NCI-H1417 (cell line): ENCODE measurements at places on chromosomes 16 and 17.

DNA sequence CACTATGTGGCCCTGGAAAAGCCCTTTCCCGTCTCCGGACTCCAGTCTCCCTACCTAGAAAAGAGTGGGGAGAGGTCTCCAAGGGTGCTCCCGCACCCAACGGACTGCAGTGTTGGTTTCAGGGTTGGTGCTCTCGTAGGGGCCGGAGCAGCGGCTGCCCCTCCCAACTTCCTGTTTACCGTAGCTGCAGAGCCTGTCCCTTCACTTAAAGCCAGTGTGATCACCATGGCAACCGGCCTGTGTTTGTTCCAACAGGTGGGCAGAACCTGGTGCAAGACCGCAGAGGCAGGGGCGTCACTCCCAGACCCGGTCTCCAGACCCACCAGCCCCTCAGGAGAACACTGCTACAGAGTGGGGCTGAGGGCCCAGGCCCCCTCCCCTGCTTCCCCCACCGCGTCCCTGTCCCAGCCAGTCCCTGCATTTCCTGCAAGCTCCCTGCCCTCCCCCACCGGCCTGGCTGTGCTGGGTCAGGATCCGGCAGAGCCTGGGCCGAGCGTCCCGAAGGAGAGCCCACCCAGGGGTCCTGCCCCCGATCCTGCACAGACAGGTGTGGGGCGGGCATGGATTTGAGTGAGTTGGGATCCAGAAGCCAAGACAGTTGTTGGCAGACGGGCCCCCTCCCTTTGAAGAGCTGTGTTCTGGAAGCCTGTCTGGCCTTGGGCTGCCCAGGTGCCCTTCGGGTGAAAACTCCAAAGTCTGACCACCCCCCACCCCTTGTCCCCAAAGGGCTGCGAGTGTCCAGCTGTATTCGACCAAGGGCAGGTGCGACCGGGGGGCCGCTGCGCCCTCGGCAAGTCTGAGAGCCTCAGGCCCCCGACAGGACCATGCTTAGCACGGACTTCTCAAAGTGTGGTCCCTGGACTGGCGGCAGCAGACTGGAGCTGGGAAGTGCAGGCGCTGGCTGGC lies 1.5 kb upstream of the BAIAP3 start:
- DNase-seq = peak; percentile 91

DNA sequence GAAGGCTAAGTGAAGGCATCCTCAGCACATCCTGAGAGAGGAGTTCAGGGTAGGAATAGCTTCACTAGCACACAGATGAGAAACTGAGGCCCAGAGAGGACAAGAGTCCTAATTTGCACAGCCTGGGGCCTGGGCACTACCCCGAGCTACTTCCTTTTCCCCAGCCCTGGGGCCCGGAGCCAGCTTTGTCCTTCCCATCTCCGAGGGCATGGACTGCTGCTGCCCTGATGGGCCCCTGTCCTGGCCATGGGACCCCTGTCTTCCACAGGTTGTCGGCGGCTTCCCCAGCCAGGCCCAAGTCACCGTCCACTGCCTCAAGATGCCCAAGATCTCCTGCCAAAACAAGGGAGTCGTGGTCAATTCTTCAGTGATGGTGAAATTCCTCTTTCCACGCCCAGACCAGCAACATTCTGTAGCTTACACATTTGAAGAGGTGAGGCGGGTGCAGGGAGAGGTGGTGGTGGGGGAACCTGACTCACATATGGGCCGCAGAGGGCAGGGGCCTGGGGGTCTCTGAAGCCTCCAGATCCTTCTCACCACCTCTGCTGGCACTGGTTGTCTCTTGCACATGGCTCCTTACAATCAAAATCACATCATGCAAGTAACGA lies 11.4 kb upstream of the NLRC5 start:
- no peak for DNase-seq

- no peak for DNase-seq
Measured at GRCh38 chr17:7840441-7840840, 6.4 kb downstream of the KDM6B start.

- no peak for DNase-seq
Measured at GRCh38 chr16:73616770-73617169, 568.8 kb upstream of the ZFHX3 start.

DNA sequence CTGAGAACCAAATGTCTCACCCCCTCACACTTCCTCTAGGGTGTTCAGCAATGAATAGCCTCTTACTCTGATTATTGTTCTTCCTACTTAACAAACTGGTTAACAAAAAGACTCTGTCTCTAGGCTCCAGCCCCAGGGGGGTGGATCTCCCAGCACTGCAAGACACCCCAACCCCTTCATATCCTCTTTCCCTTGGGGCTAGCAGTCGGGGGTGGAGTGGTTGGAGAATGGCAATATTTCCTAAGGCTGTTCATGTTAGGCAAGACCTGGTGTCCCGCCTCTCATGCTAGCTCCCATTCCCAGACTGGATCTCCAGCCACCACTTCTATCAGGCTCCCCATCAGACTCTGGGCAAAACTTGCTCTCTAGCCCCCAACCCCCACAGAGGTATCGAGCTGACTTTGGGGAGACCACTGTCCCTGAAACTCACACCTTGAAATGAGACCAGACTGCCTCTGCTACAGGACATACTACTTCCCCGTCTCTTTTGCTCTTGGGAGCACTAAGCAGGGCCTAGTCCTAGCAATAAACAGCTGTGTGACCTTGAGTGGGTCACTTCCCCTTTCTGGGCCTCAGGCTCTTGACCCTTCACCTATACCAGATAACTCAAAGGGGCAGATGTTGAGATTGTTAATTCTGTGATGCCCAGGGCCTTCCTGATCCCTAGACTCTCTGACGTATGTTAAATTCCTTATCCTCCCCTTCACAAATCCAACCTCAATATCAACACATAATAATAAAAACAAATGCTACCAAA lies 2.4 kb downstream of the SLC25A35 start:
- DNase-seq = no peak

GRCh38 chr16:74778646-74779045 lies 4.0 kb upstream of the FA2H start:
- DNase-seq = peak; percentile 38

- DNase-seq = peak; percentile 92
Measured at GRCh38 chr16:2513405-2514332, at the start of gene ATP6V0C. Gene ATP6V0C (plus strand): TSS chr16:2513952. CDS start chr16:2514104, 152 bp downstream.

DNA sequence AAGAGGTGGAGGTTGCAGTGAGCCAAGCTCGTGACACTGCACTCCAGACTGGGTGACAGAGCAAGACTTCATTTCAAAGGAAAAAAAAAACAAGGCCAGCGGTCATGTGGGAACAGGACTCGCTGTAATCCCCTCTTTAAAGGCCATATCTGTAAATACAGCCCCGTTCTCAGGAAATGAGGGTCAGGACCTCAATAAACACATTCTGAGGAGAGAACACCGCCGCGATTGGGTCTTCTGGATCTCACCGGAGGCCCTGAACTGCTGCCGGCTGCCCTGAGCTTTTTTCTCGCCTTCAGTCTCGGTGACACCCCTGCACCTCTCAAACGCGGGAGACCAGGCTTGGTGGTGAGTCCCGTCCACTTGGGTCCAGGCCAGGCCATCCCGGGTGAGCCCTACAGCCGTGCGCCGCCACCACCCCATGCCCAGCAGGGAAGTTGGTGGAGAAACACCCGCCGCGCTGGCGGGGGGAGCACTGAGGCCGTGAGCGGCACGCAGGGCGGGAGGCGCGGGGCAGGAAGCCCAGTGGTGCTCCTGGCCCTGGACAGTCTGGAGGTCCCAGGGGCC lies 28.4 kb downstream of the SLC25A10 start:
- DNase-seq = no peak

- no peak for DNase-seq
Measured at GRCh38 chr17:45172541-45173286, 11.0 kb downstream of the HEXIM2 start.

GRCh38 chr17:78140169-78141051 lies 5.8 kb upstream of the C17orf99 start:
- DNase-seq = peak; percentile 93

DNA sequence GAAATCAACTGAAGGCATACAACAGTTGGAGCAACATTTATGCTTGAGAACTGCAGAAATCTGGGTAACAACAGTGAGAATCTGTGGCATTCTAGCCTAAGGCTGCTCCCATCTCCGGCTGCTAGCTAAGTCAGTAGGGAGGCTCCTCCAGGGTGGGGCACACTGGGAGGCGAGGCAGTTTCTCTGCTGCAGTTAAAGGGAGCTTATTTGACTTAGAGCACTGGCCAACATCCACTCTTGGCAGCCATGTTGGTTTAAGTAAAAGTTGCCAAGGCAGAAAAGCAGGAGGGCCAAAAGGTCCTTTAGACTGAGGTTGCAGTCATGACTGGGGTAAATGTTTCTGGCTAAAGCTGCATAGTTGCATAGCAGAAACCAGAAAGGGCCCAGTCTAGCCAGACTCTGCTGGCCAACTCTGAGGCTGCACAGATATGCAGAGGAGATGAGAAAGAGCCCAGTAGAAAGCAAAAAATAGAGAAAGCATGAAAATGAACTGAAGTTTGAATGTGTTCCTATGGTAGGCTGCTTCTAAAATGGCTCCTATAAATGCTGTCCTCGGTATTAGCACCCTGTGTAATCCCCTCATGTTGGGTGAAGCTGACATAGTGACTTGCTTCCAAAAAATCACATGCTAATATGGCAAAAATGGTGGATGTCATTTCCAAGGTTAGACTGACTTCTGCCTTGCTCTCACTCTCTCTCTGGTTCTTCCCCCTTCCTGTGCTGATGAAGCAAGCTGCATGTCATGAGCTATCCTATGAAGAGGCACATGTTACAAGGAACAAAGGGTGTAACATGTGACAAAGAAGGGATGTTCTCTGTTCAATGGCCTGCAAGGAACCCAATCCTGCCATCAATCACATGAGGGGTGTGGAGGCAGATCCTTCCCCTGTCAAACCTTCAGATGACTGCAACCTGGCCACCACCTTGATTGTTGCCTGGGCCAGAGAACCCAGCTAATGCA lies 3.7 kb upstream of the C16orf78 start:
- DNase-seq = no peak

DNA sequence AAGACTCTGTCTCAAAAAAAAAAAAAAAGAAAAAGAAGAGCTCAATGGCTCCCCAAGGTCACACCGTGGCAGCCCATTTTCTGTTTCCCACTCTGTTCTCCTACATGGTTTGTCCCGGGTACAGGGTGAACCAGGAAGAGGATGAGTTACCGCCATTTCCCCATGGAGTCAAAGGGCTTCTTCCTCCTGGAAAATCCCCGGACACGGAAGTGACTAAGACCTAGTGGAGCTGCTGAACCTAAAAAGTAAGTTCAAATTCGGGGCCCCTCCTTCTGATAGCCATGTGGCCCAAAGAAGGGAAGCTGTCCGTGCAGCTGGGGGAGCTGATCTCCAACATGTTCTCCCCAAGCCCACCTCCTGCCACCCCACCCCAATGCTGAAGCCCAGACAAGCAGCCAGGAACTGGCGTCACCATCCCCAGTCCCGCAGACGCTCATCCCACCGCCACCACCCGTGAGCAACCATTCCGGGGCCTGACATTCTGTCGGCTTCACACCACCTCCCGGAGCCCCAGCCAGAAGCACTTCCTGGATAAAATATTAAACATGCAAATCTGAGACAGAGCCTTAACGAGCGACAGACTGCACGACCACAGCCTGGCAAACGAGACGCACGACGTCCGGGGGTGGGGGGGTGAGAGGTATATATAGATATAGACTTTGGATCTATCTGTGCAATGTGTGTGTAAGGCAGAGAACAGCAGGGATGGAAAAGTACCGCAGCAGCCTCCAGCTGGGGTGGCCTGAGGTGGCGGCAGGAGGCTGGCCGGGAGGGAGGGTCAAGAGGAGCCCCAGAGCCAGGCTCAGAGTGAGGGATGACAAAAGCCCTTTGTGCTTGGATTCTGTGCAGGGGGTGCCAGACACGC lies 17.6 kb downstream of the EPOP start:
- DNase-seq = no peak
